ENCODE measurements at places on chromosomes 7 and 10.

DNA sequence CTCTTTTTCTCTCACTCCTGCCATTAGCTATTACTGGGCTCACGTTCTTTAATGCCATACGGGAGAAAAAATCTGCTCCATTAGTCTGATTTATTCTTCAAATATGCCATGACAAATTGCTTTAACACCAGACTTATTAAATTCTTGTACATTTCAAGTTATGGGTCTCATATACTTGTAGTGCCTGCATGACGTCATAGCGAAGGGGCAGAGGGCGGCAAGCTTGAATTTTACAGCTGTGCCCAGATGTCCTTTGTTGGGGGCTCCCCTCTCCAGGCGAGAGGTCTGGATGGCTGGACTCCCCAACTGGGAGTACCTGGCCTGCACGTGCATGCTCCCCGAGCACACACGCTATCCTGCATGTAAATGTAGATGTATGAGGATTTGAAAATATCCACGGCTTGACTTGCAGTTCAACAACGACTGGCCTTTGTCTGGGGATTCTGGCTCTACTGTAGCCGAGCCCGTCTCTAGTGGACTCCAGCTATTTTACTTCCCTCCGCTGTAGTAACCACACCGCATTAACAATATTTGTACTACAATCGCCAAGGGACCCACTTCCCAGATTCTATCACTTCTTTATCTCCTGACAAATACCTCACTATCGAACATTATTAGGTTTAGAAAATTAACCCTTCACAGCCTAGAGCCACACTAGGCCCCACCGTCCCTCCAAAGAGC lies 79.5 kb downstream of the EBF3 start:
- no peak for DNase-seq

- DNase-seq: no peak
Measured at GRCh38 chr10:111875725-111876124, 307.8 kb downstream of the GPAM start.

GRCh38 chr7:137934941-137935883 lies 66.7 kb downstream of the CREB3L2 start:
- no peak for DNase-seq

DNA sequence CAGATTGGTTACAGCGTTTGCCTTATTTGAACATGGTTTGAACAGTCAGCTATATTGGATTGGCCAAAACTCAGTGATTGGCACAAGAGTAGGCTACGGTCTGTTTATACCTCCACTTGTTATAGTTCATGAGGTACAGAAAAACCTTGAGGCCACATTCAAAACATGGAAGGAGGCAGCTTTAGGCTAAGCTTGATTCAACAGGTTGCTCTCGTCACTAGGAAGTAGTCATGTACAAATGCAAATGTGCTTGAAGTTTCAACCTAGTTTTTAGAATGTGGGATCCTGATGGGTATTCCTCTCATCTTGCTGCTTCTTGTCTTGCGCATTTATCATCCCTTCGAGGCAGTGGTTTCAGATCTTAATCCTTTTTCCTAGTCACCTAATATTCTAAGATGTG lies 132.1 kb downstream of the MGMT start:
- DNase-seq: no peak

All from activated CD4-positive, alpha-beta T cell treated with anti-CD3 and anti-CD28 coated beads for 48 hours (primary cell).